ENCODE measurements at places on chromosomes 5 and 9.

- no peak overlapping the region for H3K4me3 ChIP-seq
- H3K4me1 ChIP-seq: peaks cover 7% of the 10 kb centered on the region
- DNase-seq: no peak
- H3K27me3 ChIP-seq: no peaks in the 10 kb centered on the region
These were observed 592.9 kb downstream of the SEMA5A start for GRCh38 chr5:8953016-8953415.

DNA sequence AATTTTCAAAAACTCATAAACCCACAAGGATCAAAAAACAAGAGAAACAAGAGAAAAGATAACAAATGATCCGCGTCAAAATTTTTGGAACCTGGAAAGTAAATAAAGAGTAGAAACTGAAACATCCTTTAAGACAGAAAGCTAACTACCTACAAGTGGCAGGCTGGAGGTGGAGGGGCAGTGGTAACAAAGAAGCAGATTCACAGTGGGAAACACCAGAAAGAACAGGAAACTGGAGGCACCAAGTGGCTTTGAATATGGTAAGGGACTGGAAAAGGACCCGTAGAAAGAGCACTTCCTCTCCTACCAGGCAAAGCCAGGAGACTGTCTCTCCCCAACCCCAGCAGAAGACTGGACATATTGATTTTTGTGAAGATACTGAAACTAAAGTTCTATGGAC is 100.6 kb upstream of the TARS1 start:
- H3K27ac ChIP-seq: no peak overlapping the region
- H3K4me1 ChIP-seq: peaks cover 11% of the 10 kb centered on the region
- DNase-seq: no peak
- no peaks in the 10 kb centered on the region for H3K36me3 ChIP-seq

- no peak for DNase-seq
- no peaks in the 10 kb centered on the region for H3K4me1 ChIP-seq
- H3K27ac ChIP-seq: no peak overlapping the region
- H3K4me3 ChIP-seq: no peak overlapping the region
These were observed 15.7 kb downstream of the NFX1 start for GRCh38 chr9:33306037-33306436.

DNA sequence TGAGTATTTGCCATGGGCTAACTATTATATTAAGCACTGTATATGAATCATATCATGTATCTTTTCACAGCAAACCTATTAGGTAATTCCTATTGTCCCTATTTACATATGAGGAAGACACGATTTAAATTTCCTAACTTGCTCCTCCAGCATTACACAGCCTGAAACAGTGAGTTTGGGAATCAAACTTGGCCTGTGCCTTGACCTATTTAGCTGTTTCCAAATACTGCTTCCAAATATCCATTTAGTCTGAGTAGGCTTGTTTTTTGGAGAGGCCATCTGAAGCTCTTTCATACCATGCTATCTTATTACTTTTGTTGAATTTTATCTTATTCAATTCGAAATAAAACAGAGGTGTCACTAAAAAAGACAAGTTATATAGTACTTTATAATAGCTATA is 447.3 kb upstream of the MPDZ start:
- no peak for DNase-seq
- H3K4me3 ChIP-seq: no peak overlapping the region
- peaks cover 7% of the 10 kb centered on the region for H3K27me3 ChIP-seq

DNA sequence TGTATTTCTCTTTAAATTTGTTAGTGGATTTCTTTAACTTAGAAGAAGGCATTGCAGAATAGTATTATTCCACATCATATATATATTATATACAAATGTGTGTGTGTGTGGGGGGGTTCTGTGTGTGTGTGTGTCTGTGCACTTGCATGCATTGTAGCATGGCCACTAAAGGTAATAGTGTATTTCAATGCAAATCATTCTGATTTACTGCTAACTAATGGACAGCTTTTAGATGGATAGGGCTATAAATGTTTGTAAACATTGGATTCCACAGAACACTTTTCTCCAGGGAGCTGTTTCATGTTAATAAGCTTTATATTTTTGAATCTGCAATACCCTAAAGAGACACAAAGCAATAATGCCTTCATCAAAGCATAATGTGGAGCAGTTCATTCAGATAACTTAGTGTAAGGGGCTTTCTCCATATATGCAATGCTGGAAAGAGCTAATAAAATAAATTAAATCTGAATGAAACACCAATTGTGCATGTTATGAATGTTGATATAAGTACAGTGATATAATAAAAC is 496.7 kb upstream of the CDH9 start:
- no peaks in the 10 kb centered on the region for H3K4me1 ChIP-seq
- no peak overlapping the region for H3K27ac ChIP-seq
- no peaks in the 10 kb centered on the region for H3K36me3 ChIP-seq
- DNase-seq: no peak
- no peak overlapping the region for H3K4me3 ChIP-seq

- DNase-seq: no peak
- no peaks in the 10 kb centered on the region for H3K36me3 ChIP-seq
- peaks cover 20% of the 10 kb centered on the region for H3K4me1 ChIP-seq
- H3K27ac ChIP-seq: peak overlapping the region; percentile 53
- H3K4me3 ChIP-seq: no peak overlapping the region
These were observed 221.3 kb upstream of the FTMT start for GRCh38 chr5:121630402-121630801.

- peaks cover 76% of the 10 kb centered on the region for H3K27me3 ChIP-seq
- H3K36me3 ChIP-seq: no peaks in the 10 kb centered on the region
- DNase-seq: no peak
These were observed 26.3 kb upstream of the GALNT10 start for GRCh38 chr5:154164249-154164581.

GRCh38 chr9:32294106-32294505 is 90.3 kb upstream of the ACO1 start:
- H3K27ac ChIP-seq: no peak overlapping the region
- DNase-seq: no peak
- H3K4me3 ChIP-seq: no peak overlapping the region
- H3K27me3 ChIP-seq: peaks cover 4% of the 10 kb centered on the region
- H3K4me1 ChIP-seq: no peaks in the 10 kb centered on the region

DNA sequence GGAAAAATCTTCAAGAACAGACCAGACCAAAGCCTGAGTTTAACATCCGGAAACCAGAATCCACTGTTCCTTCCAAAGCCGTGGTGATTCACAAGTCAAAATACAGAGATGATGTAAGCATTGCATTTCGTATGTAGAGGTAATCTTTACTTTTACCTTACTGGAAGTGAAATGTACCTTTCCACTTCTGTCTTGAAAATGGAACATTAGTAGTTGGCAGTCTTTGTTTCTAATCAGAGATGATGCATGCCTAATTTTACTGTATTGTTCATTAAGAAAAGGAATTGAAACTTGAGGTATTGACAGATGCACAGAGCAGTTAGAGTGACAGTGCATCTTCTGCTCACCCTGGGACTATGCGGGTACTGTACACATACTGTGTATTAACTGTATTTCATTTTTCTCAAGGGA is 34.6 kb downstream of the HABP4 start:
- peaks cover 5% of the 10 kb centered on the region for H3K27me3 ChIP-seq
- no peak overlapping the region for H3K27ac ChIP-seq
- peaks cover 3% of the 10 kb centered on the region for H3K4me1 ChIP-seq
- no peak overlapping the region for H3K4me3 ChIP-seq

- H3K27me3 ChIP-seq: peaks cover 4% of the 10 kb centered on the region
- peak overlapping the region; percentile 48 for H3K27ac ChIP-seq
- H3K36me3 ChIP-seq: peaks cover 7% of the 10 kb centered on the region
- H3K4me1 ChIP-seq: peaks cover 32% of the 10 kb centered on the region
These were observed 8.6 kb upstream of the PSAT1 start for GRCh38 chr9:78288214-78288892.

- no peak for DNase-seq
- no peaks in the 10 kb centered on the region for H3K36me3 ChIP-seq
- peaks cover 97% of the 10 kb centered on the region for H3K27me3 ChIP-seq
- H3K27ac ChIP-seq: no peak overlapping the region
- H3K4me3 ChIP-seq: no peak overlapping the region
These were observed 6.0 kb downstream of the UBE2QL1 start for GRCh38 chr5:6454628-6455053.

DNA sequence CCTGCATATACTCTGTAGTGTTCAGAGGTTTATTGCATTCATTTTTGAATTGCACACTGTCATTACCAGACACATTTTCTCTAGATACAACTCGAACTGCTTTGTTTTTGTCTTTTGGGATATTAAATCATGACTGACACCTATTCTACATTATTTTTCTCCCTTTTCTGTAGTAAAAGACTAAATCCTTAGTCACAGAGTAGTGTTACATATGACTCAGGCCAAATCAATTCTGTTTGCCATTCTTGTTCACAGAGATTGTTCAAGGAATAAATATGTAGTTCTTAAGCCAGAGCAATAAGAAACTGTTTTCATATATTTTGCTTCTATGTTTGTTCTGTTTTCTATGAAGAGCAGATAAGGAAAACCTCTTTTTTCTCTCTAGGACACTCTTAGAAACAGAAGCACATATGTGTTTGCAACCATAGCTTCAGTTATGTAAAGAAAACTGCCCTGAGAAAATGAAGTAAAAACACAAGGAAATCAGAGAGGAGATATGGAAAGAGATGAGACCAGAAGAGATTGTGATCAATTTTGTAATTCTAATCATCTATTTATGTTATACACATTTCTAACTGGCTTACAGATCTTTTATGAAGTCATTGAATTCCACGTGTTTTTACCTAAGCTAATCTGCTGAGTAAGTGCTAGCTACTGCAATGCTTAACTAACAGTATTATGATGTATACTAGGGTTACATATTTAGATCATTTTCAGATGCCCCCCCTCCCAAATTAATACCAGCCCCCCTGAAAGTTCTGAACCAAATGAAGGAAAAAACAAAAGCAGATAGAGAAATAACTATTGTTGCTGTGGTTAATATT is 1995.6 kb upstream of the CDH6 start:
- no peaks in the 10 kb centered on the region for H3K27me3 ChIP-seq
- H3K4me3 ChIP-seq: no peak overlapping the region
- no peak overlapping the region for H3K27ac ChIP-seq
- H3K36me3 ChIP-seq: no peaks in the 10 kb centered on the region

- peaks cover 6% of the 10 kb centered on the region for H3K27me3 ChIP-seq
- no peak for DNase-seq
- H3K27ac ChIP-seq: no peak overlapping the region
- H3K4me3 ChIP-seq: no peak overlapping the region
These were observed 885.9 kb downstream of the EFNA5 start for GRCh38 chr5:106784846-106785245.

GRCh38 chr9:82499337-82499736 is 510.8 kb downstream of the SPATA31D1 start:
- peaks cover 4% of the 10 kb centered on the region for H3K27me3 ChIP-seq
- H3K4me3 ChIP-seq: no peak overlapping the region
- H3K4me1 ChIP-seq: no peaks in the 10 kb centered on the region
- no peak overlapping the region for H3K27ac ChIP-seq

DNA sequence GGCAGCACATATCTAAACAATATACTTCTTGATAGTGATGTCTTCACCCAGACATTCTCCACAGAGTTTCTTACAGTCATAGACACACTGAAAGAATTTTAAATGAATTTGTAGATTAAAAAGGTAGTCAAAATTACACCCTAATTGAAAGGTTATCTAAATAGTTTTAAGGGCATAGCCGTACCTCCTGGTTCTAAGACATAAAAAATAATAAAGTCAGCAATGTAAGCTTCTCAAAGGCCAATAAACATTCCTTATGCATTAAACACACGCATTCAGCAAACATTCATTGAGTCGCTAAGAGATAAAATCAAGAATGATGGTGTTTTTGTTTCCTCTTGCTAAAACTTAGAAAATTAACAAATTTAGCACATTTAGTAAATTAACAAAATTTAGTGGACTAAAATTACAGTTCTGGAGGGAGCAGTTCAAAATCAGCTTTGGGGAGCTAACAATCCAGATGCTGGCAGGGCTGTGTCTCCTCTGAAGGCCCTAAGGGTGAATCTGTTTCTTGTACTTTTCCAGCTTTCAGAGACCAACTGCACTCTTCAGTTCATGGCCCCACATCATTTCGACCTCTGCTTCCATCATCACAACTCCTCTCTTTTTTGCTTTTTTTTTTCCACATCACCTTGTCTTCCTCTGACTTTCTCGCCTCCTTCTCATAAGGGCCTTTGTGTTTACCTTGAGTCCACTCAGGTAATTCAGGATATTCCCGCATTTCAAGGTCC is 516.5 kb downstream of the DNAH5 start:
- no peaks in the 10 kb centered on the region for H3K4me1 ChIP-seq
- H3K27ac ChIP-seq: no peak overlapping the region
- no peak overlapping the region for H3K4me3 ChIP-seq
- no peaks in the 10 kb centered on the region for H3K36me3 ChIP-seq
- DNase-seq: no peak
- peaks cover 2% of the 10 kb centered on the region for H3K27me3 ChIP-seq

GRCh38 chr5:109478830-109479229 is 69.1 kb upstream of the PJA2 start:
- peaks cover 21% of the 10 kb centered on the region for H3K4me1 ChIP-seq
- no peaks in the 10 kb centered on the region for H3K36me3 ChIP-seq
- DNase-seq: no peak
- H3K4me3 ChIP-seq: no peak overlapping the region

- no peak overlapping the region for H3K27ac ChIP-seq
- H3K27me3 ChIP-seq: peaks cover 3% of the 10 kb centered on the region
- H3K4me3 ChIP-seq: no peak overlapping the region
- H3K36me3 ChIP-seq: no peaks in the 10 kb centered on the region
These were observed 21.6 kb downstream of the CATSPER3 start for GRCh38 chr5:134989266-134989830.

- DNase-seq: no peak
- peaks cover 11% of the 10 kb centered on the region for H3K36me3 ChIP-seq
- no peaks in the 10 kb centered on the region for H3K27me3 ChIP-seq
- H3K4me3 ChIP-seq: no peak overlapping the region
These were observed 42.0 kb upstream of the LVRN start for GRCh38 chr5:115920171-115920725.

GRCh38 chr9:6646293-6646636 is 736 bp upstream of the GLDC start:
- H3K27me3 ChIP-seq: peaks cover 76% of the 10 kb centered on the region
- H3K27ac ChIP-seq: peak overlapping the region; percentile 64
- H3K4me3 ChIP-seq: peak overlapping the region; percentile 84
- peaks cover 17% of the 10 kb centered on the region for H3K4me1 ChIP-seq

GRCh38 chr5:956941-957747 is 51.5 kb upstream of the NKD2 start:
- H3K4me1 ChIP-seq: peaks cover 50% of the 10 kb centered on the region
- no peak overlapping the region for H3K4me3 ChIP-seq
- peaks cover 16% of the 10 kb centered on the region for H3K27me3 ChIP-seq
- H3K27ac ChIP-seq: no peak overlapping the region
- no peaks in the 10 kb centered on the region for H3K36me3 ChIP-seq

DNA sequence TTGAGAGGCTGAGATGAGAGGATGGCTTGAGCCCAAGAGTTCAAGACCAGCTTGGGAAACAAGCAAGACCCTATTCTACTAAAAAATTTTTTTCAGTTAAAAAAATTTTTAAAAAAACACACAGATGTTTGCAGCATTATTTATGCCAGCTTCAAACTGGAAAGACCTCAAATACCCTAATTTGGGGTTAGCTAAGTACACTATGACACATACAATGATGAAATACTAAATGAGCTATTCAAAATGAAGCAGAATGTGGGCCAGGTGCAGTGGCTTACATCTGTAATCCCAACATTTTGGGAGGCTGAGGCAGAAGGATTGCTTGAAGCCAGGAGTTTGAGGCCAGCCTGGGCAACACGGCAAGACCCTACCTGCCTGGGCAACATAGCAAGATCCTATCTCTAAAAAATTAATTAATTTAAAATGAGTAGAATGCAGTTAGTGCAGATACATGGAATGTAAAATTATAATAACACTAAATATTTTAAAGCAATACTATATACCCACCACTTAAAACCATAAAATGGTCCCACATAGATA is 44.9 kb downstream of the LHFPL2 start:
- peaks cover 93% of the 10 kb centered on the region for H3K4me1 ChIP-seq
- peak overlapping the region; percentile 82 for H3K27ac ChIP-seq
- no peak for DNase-seq
- H3K36me3 ChIP-seq: peaks cover 48% of the 10 kb centered on the region
- no peak overlapping the region for H3K4me3 ChIP-seq
- H3K27me3 ChIP-seq: no peaks in the 10 kb centered on the region

Data from nephron progenitor cell (in vitro differentiated cells).